ENCODE measurements at places on chromosomes 11 and 22. TPM values are rescaled to one million over a fixed set of nuclear protein-coding genes. Genes with fewer than 3 reads are reported as not detected.

The NAV2 gene
- polyA plus RNA-seq: 14.5 TPM

The CEND1 gene
- 0.18 TPM for polyA plus RNA-seq

DNA sequence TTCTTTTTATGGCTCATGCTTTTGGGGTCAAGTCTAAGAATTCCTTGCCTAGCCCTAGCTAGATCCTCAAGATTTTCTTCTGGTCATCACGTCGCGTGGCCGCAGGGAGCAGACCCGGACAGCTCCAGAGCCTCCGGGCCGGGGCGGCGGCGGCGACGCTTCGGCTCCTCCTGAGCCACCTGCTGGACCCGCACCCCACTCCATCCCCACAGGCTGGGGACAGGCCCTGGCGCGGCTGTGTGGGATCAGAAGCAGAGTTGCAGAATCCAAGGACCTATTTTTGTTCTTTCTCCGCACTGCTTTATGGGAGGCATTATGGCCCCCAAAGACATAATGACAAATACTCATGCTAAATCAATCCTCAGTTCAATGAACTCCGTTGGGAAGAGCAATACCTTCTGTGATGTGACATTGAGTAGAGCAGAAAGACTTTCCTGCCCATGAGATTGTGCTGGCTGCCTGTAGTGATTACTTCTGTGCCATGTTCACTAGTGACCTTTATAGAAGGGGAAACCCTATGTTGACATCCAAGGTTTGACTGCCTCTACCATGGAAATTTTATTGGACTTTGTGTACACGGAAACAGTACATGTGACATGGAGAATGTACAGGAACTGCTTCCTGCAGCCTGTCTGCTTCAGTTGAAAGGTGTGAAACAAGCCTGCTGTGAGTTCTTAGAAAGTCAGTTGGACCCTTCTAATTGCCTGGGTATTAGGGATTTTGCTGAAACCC, 12.4 kb upstream of the SCARF2 start:
- no peak for DNase-seq

The KRTAP5-10 gene
- polyA plus RNA-seq: 0.10 TPM

GRCh38 chr11:2736577-2737225, 36.9 kb upstream of the KCNQ1OT1 start:
- no peak for DNase-seq

The NLRP10 gene
- polyA plus RNA-seq: not detected

Measured in right lung (tissue), 10 donors.